Myocyte (in vitro differentiated cells): ENCODE measurements at places on chromosomes 4 and X. TPM values are rescaled to one million over a fixed set of nuclear protein-coding genes. Genes with fewer than 3 reads are reported as not detected.

Gene PF4V1
- not detected in 2 replicates for total RNA-seq

Gene SHROOM2
- 5.5 and 18.3 TPM in 2 replicates for total RNA-seq

Gene KIAA1210
- total RNA-seq, result not detected in 2 replicates

Gene DCAF4L1
- total RNA-seq, result 0.32 and 0.42 TPM in 2 replicates

Gene TEX11
- total RNA-seq, result not detected in 2 replicates

Gene MCF2
- 0.10 and 0.91 TPM in 2 replicates for total RNA-seq

Gene KCNIP4
- not detected in 2 replicates for total RNA-seq

Gene TCEAL7
- total RNA-seq, result 54.0 and 66.3 TPM in 2 replicates

Gene GPR34
- total RNA-seq, result 0.21 TPM in 1 of 2 replicates, not detected in the other

Gene ARSJ
- total RNA-seq, result 12.5 and 12.8 TPM in 2 replicates

Gene SPANXC
- not detected in 2 replicates for total RNA-seq

Gene SGMS2
- 76.4 and 103 TPM in 2 replicates for total RNA-seq

Gene CTBP1
- total RNA-seq, result 179 and 259 TPM in 2 replicates
